ENCODE measurements at places on chromosomes 5 and 9.

DNA sequence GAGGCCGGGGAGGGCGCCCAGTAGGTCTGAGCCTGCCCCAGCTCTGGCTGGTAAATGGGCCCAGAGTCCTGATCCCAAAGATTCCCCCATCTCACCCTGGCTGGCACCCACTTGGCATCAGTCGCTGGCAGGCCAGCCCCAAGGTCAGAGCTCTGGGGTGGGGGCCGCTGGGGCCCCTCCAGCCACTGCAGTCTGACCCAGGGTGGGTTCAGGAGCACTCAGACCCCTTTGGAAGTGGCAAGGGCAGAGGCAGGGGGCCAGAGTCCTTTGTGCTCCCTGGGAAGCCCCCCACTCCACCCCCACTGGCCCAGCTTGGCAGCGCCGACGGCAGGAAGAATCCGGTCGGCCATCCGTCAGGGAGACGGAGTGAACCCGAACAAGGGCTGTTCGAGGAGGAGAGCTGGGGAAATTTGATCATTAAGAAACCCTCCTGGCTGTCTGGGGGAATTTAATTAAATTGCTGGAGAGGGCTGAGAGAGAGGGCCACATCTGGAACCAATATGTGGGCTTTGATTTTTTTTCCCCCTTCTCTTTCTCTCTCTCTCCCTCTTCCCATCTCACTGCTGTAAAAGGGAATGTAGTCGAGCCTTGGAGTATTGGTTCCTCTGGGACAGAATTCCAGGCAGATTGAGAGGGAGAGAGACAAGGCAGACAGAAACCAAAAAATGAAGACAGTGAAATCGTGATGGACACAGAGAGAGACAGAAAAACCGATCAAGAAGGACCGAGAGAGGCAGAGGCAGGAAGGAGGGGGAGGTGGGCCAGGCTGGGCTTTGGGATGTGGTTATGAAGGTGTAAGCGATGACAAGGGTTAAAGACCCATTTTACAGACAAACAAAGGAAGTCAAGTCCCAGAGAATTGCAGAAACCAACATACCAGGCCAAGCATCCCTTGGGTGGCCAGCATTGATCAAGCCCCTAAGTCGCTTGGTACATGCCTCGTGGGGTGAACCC is 8.1 kb upstream of the ASB6 start:
- DNase-seq: no peak

DNA sequence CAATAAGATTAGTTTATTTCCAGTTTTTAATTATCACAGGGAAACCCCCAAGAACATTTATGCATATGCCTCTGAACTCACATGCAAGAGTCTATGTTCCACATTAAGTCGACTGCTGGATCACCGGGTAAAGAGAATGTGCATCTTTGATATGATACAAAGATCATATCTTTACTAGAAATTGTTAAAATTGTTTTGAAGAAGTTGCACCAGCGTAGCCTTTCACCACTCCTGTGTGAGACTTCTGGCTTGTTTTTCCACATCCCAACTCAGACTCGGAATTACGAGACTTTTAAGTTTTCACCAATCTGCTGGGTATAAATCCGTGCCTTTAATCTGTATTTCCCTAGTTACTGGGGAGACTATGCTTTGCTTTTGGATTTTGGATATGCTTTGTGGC is 113.2 kb downstream of the CEMIP2 start:
- no peak for DNase-seq

GRCh38 chr5:180119031-180119902 is 47.7 kb upstream of the RNF130 start:
- no peak for DNase-seq

- DNase-seq: no peak
Measured at GRCh38 chr5:59360130-59360555, 533.4 kb downstream of the PDE4D start.

DNA sequence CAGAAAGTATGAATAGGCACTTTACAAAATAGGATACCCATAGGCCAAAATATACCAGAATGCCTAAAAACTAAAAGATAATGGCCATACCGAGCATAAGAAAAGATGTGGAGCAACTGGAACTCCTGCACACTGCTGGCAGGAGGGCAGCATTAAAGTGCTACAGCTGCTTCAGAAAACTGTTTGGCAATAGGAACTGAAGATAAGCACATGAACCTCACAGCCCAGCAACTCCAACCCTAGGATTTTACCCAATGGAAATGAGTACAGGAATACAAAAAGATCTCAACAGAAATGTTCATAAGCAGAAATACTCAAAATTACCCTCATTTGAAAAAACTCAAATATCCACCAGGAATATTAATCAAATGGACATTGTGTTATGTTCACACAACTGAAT is 209.3 kb downstream of the SPOCK1 start:
- no peak for DNase-seq

GRCh38 chr5:169946743-169947295 is 33.5 kb downstream of the INSYN2B start:
- DNase-seq: no peak

Data from AG09309 (cell line).